ENCODE measurements at places on chromosomes 12 and 14.

GRCh38 chr12:131041968-131042833, 88.5 kb downstream of the ADGRD1 start:
- DNase-seq, result no peak

GRCh38 chr12:113387631-113388030, 16.1 kb downstream of the SDS start:
- no peak for DNase-seq

GRCh38 chr12:116226026-116226425, 51.5 kb downstream of the MED13L start:
- no peak for DNase-seq

DNA sequence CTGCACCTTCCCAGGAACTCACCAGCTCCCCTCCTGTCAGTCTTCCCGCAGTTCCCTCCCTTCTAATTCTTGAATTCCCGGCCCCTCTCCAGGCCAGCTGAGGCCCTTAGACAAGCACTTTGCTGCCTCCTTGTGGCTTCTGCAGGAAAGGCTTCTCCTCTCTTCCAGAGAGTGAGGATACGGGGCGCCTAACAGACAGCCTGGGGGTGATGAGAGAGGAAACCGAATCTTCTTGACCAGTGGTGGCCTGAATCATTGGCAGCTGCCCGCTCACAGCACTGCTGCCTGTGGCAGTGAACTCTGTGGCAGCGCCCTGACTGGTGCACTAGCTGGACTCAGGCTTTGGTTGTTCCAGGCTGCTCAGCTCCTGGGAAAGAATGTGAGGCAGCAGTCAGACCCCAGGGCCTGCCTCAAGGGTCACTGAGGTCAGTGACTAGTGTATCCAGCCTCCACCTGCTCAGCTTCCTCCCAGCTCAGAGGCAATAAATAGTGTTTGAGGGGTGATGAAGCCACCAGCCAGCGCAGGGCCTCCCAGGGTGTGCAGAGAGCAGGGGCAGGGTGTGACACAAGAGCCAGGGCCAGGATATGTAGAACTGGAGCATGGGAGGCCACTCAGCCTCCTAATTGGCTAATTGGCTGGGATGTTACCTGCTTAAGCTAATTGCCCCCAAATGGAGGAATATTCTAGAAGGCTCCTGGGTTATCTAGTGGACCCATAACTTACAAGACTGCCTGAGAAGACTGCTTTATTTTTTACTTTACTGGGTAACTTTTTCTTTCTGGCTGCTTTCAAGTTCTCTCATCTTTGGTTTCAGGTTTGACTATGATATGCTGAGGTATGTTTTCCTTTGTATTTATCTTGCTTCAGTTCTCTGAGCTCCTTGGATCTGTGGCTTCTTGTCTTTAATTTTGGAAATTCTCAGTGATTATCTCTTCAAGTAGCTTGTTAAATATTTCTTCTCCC, 12.9 kb upstream of the MCRS1 start:
- peak; percentile 66 for DNase-seq

- no peak for DNase-seq
Observed at GRCh38 chr14:29558516-29558915, 369.1 kb downstream of the PRKD1 start.

DNA sequence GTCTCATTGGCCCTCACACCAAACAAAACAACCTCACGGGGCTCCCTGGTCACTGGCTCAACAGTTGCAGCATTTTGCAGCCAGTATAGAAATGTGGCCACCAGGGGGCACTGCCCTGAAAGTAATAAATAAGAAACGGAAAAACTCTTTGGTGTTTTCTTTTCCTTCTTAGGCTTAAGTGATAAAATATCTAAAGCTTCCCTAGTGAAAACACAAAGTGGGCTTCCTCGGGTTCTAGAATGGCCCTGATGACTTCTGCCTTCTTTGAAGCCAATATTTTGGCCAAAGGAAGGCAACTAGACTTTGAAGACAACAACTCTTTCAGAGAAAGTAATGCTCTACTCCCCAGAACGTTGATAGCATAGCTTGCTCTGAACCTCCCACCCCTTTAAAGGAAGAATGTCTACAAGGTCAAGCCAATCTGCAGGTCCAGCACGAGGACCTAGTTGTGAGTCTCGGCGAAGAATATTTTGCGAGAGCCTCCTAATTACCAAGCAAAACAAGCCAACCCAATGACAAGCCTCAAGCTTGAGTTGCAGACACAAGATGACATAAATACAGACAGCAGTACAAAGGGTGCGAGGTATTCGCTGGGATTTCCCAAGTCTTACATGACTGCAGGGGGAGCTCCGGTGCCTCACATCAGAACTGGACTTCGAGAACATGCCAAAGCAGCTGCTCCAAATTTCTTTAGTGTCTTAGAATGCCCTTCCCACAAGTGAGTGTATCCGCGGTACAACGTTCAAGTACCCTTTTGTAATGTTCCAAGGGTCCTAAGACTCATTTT, 2.6 kb downstream of the ITPK1 start:
- peak; percentile 82 for DNase-seq

DNA sequence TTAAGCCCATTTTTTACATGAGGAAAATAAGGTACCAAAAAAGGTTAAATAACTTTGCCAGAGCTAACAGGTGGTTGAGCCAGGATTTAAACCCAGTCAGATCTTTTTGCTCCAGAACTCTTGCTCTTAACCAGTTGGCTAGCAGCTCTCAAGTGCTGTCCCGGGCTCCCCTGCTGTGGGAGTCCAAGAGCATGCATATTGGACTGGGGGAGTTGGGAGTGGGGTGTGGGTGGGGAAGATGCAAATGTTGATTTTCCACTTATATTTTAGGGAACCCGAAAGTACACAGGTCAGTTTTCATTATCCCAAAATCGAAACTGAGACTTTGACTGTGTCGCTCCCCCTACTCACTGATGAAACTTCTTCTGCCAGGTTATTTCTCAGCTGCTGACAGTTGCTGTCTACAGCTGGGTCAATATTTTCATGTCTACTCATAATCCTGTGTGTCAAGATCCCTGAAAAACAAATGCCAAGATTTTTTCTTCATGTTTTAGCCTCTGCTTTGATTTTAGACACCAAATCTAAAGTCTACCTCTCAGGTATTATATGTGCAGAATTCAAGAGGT, 172.3 kb upstream of the TMPO start:
- DNase-seq, result no peak
